ENCODE measurements at places on chromosomes 5 and 9. TPM values are rescaled to one million over a fixed set of nuclear protein-coding genes. Genes with fewer than 3 reads are reported as not detected.

ATOSB gene
- total RNA-seq, result 11.6 TPM

GRCh38 chr5:10625700-10626472 is 62.0 kb downstream of the ANKRD33B start:
- H3K4me3 ChIP-seq, result peak overlapping the region; percentile 50
- no peak overlapping the region for H3K27ac ChIP-seq
- H3K27me3 ChIP-seq, result peaks cover 21% of the 10 kb centered on the region

ADAMTS2 gene
- not detected for total RNA-seq

GRCh38 chr5:178854284-178854683 is 5.5 kb upstream of the ZNF354B start:
- no peak for DNase-seq
- no peak overlapping the region for H3K27ac ChIP-seq
- peaks cover 5% of the 10 kb centered on the region for H3K4me1 ChIP-seq

DNA sequence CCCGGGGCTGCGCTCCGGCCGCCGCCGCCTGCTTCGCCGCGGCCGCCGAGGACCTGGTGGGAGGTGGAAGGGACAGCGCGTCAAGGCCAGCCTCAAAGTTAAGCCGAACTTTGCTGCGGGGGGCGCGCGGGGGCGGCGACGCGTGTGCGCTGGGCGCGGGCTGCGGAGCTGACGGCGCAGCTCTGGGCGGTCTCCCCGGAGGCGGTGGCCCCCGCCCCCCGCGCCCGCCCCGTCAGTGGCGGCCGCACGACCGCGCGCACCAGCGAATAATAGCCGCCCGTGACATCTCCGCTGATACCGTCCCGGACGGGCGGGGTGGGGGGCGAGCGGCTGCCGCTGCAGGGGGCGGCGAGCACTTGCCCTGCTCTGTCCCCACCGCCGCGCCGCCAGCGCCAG is 579 bp upstream of the FAM78A start:
- no peak for DNase-seq
- H3K4me3 ChIP-seq, result peak overlapping the region; percentile 19
- H3K4me1 ChIP-seq, result peaks cover 37% of the 10 kb centered on the region
- peaks cover 6% of the 10 kb centered on the region for H3K36me3 ChIP-seq
- peaks cover 4% of the 10 kb centered on the region for H3K27me3 ChIP-seq

PLPPR1 gene
- total RNA-seq, result not detected
